AG10803 (cell line): ENCODE measurements at places on chromosomes 13 and 19.

DNA sequence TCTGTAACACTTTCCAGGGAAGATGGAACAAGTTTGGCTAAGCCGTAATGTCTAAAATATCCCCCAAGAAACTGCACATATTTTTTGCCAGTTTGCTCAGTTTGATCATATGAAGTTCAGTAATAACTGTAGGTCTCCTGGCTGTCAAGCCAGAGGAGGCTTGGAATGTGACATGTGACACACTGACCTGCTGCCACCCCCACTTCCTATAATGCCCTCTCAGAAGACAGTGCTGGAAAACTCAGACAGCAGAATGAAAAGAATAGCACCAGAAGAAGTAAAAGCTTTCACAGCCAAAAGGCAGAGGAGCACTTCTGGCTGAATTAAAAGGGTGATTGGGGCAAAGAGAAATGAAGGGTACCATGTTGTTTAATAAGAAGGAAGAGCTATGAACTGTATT, 67.4 kb upstream of the UBAC2 start:
- no peak for DNase-seq

GRCh38 chr13:114068656-114069318, 63.6 kb downstream of the RASA3 start:
- peak; percentile 90 for DNase-seq

GRCh38 chr13:78183732-78184131, 265.1 kb upstream of the EDNRB start:
- DNase-seq: peak; percentile 15

DNA sequence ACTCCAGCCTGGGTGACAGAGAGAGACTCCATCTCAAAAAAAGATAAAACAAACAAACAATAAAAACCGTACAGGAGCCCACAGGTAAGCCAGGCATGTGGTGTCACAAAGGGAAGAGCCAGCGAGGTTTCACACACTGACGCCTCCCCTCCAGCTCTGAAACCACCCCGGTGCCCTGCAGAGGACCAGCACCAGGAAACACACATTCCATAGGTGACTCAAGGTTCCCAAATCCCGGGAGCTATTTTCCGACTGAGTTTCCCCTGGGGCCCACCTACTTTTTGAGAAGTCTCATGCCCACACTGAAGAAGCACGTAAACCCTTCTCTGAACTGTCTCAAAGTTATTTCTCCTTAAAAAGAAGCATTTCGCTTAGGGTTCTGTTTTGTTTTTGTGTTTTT, 40.3 kb downstream of the RHPN2 start:
- no peak for DNase-seq

GRCh38 chr13:51747438-51748434, 56.2 kb downstream of the DHRS12 start:
- no peak for DNase-seq

- DNase-seq: peak; percentile 34
Measured at GRCh38 chr19:41265395-41266153, 1.4 kb downstream of the HNRNPUL1 start.

DNA sequence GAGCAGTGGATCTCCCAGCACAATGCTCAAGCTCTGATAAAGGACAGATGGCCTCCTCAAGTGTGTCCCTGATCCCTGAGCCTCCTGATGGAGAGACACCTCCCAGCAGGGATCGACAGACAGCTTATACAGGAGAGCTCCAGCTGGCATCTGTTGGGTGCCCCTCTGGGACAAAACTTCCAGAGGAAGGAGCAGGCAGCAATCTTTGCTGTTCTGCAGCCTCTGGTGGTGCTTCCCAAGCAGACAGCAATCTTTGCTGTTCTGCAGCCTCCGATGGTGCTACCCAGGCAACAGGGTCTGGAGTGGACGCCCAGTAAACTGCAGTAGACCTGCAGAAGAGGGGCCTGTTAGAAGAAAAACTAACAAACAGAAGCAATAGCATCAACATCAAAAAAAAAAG, 349.3 kb upstream of the SPRY2 start:
- no peak for DNase-seq

- peak; percentile 69 for DNase-seq
Measured at GRCh38 chr13:77026255-77026860, 601 bp downstream of the FBXL3 start.

DNA sequence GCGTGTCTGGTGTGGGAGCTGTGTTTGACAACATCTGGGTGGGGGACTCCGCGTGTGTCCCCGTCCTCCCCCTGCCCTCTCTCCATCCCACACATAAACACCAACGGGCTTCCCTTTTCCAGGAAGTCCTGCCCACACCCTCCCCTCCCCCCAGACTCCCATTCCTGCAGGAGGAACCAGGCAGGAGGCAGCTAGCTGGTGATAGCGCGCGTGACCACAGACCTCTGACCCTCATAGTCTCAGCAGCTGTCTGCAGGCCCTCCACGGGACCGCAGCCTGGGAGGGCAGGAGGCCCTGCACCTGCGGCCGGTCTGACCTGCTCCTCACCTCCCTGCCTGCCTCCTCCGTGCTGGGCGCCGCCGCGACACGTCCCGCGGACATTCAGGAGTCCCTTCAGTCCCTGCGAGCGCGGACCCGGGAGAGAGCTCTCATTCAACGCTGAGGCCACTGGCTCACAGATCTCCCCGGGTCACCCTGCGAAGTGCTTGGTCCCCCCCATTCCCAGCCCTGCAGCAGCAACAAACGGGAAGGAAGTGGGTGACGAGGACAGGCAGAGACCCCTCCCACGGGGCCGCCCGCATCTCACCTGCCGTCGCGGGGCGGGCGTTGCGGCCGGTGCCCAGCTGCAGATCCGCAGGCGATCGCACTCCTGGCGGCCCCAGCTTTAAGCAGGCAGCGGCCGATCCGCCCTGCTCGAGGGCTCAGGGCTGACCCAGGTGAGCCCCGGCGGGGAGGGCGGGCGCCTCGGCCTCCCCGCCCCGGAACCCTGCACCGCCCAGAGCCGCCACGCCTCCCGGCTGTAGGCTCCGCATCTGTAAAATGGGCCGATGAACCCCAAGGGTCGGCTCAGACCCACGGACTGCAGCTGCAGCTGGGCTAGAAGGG, 1.1 kb upstream of the ACP5 start:
- no peak for DNase-seq

- DNase-seq: no peak
Measured at GRCh38 chr13:42859760-42860159, 78.4 kb downstream of the FAM216B start.

- no peak for DNase-seq
Measured at GRCh38 chr19:32349724-32350470, 4.5 kb downstream of the ZNF507 start.

- no peak for DNase-seq
Measured at GRCh38 chr13:85412448-85412847, 386.8 kb downstream of the SLITRK6 start.

- no peak for DNase-seq
Measured at GRCh38 chr19:45860359-45861259, 2.3 kb downstream of the SYMPK start.

GRCh38 chr19:10831987-10832938, 3.7 kb downstream of the TMED1 start:
- DNase-seq: no peak

- DNase-seq: peak; percentile 90
Measured at GRCh38 chr19:35140962-35141836, 1.9 kb upstream of the FXYD7 start.

- DNase-seq: peak; percentile 51
Measured at GRCh38 chr13:79522583-79522982, 41.6 kb downstream of the NDFIP2 start.

DNA sequence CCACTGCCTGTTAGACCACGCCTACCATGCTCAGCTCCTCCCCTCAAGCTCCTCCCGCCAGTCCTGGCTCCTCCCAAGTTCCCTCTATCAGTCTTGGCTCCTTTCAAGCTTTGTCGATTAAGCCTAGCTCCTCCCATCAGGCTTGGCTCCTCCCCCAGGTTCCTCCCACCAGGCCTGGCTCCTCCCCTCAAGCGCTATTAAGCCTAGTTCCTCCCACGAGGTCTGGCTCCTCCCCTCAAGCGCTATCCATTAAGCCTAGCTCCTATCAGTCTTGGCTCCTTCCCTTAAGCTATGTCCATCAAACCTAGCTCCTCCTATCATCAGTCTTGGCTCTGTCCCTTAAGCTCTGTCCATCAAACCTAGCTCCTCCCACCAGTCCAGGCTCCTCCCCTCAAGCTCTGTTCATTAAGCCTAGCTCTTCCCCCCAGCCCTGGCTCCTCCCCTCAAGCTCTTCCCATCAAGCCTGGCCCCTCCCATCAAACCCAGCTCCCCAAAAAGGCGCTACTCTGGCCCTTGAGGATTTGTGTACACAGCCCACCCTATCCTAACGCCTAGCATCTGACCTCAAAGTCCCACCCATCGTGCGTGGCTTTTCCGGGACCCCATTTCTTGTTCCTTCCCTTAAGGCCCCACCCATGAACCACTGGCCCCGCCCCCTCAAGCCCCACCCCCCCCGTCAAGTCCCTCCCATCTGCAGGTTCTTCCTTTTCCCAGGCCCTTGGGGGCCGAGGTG, 10.0 kb downstream of the CAMSAP3 start:
- no peak for DNase-seq

GRCh38 chr19:17266589-17266974, 661 bp upstream of the BABAM1 start:
- no peak for DNase-seq

DNA sequence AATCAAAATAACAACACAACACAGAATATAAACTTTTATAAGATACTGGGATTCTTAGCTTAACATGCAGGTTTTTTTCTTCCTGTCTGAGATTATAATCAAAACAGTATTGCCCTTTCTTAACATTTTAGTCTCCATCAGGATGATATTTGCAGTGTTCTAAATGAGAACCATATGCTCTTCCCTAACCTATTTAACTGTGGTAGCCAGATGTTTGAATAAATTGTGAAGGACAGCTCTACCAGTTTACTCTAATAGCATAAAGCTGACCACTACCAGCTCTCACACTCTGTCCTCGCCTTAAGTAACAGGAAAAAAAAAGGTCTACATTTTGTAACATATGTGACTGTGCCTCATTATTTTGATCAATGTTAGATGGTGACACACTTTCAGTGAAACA, 618.7 kb upstream of the SGCG start:
- DNase-seq: no peak

- no peak for DNase-seq
Measured at GRCh38 chr13:53150568-53150967, 122.0 kb downstream of the OLFM4 start.

- no peak for DNase-seq
Measured at GRCh38 chr13:76000131-76000530, 364.0 kb downstream of the LMO7 start.

DNA sequence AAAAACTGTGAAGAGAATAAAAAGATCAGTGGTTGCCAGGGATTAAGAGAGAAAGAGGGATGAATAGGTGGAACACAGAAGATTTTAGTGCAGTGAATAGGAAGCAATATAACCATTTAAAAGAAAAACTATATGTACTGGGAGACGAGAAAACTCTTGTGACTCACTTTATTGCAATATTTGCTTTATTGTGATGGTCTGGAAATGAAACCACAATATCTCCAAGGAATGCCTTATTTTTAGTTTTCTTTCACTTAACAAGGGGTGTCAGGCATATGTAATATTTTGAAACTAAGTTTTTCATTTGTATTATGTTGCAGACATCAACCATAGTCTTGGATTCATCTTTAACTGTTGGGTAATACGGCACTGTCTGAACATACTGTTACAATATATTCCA, 1308.2 kb downstream of the PCDH9 start:
- DNase-seq: no peak

- DNase-seq: no peak
Measured at GRCh38 chr19:44738603-44739558, 9.6 kb upstream of the BCL3 start.

GRCh38 chr19:5436106-5436947, 18.9 kb upstream of the ZNRF4 start:
- DNase-seq: peak; percentile 78

DNA sequence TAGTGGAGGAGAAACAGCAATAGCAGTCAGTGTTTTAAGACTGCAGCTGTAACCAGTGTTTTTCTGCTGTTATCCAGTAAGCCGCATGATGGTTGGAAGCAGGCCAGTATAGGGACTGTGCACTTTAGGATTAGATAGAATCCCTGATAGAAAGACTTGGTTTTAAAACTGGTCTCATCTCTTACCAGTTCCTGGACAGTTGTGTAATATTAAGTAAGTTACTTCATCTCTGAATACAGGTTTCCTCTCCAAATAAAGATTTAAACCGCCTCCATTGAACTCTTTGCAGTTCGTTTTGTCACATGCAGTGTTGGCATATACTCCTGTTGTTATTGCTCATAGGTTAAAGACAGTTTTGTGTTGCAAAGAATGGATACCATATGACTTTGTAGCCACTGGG, 25.6 kb downstream of the URI1 start:
- DNase-seq: peak; percentile 37

GRCh38 chr13:46057256-46058015, 4.9 kb upstream of the ZC3H13 start:
- peak; percentile 75 for DNase-seq

GRCh38 chr19:45659096-45659729, 8.8 kb upstream of the GIPR start:
- no peak for DNase-seq

- DNase-seq: no peak
Measured at GRCh38 chr13:21075011-21075378, 13.6 kb upstream of the LATS2 start.

DNA sequence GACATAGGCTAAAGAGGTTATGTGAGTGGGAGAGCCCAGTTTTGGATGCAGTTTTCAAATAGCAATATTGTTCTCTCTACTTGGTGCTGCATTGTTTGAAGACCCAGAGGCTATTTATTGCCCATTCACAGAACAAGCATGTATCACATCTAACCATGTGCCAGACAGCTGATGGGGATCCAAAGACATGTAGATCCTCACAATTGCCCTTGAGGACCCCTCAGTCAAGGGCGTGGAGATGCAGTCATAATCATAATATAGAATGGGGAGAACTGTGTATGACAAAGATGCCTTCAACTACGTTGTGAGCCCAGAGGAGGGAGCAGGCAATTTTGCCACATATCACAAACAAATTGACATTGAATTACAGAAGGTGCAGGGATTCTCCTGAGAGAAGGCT, 70.5 kb downstream of the NHLRC3 start:
- no peak for DNase-seq

- no peak for DNase-seq
Measured at GRCh38 chr13:93023929-93024328, 202.7 kb upstream of the GPC6 start.

DNA sequence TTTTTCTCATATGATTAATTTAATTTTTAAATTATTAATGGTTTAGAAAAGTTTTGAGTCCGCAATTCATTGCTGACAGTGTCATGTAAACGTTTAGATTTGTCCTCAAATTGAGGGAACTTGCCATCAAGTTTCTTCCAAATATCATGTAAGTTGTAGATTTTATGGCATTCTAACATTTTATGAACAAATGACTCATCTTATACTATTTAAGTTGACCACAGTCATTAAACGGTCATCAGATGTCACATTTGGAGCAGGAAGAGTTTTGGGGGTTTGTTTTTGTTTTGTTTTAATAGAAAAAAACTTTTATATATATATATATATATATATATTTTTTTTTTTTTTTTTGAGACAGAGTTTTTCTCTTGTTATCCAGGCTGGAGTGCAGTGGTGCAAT, 4.3 kb downstream of the ZNF114 start:
- no peak for DNase-seq

DNA sequence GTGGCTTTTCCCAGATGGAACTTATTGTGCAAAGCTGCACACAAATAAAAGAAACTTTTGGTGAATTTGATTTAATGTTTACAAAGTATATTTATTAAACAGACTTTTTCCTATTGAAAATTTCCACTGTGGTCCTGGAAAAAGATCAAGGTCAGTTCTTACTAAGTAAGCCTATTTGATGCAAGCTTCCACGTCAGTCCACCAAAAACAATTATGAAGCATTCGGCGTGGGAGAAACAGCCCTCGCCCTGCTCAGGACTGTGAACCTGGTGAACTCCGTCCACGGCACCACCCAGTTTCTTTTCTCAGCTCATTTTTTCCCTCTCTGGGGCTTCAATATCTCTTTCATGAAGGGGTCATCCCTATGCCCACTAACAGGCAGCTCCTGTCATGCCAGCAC, 149.8 kb downstream of the EFNB2 start:
- no peak for DNase-seq
